Cardiac fibroblast (primary cell): ENCODE measurements at places on chromosomes 6 and 20.

DNA sequence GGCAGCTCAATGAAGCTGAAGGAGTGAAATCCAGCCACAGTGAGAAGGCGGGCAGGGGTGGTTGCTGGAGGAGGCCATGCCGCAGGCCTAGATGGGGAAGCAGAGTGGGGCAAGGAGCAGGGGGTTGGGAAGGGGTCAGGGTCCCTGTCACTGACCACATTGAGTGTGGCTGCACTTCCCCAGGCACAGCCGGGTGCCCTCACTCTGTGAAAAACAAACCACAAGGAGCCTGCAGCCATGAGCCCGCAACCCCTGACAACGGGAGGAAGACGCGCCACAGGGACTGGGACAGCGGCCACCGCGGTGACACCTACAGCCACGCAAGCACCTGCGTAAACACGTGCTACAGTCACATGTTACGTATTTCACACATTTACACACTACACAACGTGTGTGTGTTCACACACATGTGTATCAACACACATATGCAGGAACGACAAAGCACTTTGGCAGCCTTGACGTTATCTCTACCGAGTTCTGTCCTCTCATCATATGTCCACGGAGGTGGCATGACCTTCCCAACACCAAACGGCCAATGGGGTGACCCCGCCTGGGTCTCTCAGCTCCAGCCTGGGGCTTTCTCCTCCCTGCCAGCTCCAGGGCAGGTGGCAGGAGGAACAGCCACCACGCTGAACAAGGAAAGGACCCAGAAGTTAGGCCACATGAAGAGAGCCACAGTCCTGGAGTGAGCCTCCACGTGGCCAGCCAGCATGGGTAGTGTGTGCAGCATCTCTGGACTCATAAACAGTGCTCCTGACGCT lies 137.6 kb upstream of the RPS6KA2 start:
- no peak for DNase-seq

DNA sequence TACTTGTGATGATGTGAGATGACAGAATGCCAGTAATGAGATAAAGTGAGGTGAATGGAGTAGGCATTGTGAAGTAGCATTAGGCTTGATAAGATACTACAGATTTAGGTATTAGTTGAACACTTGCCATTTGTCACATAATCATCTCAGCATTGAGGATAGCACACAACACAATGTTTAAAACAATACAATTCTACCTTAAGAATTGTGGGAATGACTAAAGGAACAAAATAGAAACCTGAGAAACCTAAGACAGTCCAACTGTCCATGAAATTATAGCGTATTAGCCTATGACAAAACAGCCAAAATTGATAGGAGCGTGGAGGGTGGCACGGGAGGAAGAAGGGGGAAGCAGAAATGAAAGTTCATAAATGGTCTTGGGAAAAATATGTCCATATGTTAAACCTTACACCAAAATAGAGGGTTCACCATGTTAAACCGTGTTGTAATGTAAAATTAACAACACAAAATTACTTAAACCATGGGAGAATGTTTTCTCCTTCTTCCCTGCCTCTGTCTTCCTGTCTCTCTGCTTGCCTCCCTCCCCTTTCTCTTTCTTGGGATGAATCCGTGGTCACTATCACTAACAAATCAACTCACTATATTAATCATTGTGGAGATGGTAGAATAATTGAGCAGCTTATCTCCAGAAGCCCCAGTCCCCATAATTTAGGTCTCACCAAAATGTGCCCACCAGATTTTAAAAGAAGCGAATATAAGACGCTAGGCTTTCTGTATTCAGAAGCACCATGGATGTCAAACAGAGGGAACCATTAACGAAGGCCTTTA lies 33.0 kb upstream of the HFE start:
- DNase-seq, result peak; percentile 41

DNA sequence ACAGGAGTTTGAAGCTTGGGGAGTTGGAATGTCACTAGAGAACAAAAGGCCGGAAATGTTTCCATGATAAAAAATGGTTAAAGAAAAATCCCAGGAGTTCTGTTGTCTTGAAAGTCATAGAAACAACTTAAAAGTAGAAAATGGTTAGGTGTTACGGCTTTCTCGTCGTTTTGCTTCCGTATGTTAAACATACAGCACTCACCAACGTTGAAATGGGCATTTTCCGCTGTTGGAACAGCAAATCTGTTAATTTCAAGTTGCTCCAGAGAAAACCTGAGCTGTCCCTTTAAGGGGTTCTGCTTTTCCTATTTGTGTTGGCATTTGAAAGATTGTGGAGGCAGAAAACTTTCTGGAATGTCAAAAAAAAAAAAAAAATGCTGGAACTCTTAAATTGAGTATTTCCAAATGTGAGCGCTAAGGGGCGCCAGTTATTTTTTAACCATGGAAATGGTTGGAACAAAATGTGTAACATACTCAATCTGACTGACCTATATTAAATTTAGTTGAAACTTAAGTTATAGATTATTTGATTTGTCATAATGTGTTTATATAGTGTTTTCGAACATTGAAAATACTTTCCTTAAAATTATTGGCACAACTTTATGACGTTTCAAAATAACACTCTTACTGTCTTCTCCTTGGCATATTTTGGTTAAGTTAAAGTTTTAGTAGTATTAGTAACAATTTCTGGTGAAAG lies 2.2 kb downstream of the QKI start:
- DNase-seq, result peak; percentile 93

GRCh38 chr6:67393356-67393755 lies 1241.7 kb upstream of the ADGRB3 start:
- DNase-seq, result peak; percentile 70

DNA sequence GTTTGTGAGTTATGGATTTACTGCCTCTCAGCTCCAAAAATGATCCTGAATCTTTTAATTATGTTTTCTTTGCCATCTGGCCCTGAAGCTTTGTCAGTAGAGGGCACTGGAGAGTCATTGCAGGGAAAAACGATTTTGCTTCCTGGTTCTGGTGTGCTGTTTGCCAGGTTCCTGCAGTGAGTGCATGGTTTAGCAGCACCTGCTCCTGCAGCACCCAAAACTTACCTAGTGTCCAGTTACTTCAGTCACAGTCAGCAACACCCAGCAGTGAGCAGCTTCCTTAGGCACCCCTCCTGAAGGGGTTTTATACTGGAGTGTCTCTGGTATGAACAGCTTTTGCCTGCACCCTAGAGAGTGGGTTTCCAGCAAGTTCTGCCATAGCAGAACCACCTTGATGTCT lies 6.0 kb upstream of the TRIM26 start:
- DNase-seq, result peak; percentile 68

DNA sequence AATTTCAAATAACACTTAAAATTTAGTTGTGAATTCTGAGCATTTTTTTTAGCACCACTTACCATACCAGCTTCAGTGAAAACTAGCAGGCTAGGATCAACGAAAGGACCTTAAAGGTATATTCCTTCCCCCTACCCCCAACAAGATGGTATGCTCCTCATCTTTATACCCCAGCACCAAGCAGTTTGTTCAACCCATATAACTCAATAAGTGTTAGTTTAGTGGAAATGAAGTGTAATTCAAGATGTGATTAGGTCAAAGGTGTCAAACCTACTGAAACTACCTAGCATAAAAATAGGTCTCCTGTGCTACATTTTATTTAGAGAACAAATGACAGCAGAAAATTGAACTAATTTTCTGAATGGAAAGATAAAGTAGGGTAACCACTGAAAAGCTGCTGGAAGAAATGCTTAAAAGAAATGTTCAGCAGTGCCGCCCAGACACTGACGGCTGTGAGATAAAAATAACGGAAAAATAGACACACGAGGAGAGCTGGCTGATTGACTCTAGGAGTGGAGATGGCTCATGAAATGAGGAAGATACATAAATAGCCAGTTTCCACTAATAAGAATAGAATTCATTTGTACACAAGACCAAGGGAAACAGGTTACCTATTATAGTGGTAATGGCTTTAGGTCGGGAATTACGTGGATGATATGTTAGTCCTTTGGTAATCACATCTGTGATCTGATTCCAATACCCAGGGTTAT lies 94.8 kb downstream of the IPCEF1 start:
- no peak for DNase-seq

GRCh38 chr6:149961728-149962425 lies 1.9 kb upstream of the ULBP1 start:
- peak; percentile 15 for DNase-seq

DNA sequence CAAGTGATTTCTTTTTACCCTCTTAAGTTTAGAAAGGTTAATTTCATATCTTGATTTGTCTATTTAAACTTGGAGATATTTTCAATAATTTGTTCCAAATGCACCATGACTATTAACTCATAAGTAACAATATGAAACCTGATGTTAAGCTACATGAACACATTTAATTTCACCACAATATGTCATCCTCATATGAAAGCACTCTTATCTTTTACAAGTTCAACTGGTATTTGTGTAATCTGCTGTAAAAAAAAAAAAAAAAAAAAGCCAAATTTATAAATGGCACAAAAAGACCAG lies 110.4 kb downstream of the HFE start:
- DNase-seq, result no peak

GRCh38 chr6:32886681-32887383 lies 32.8 kb downstream of the PSMB9 start:
- DNase-seq, result peak; percentile 77

DNA sequence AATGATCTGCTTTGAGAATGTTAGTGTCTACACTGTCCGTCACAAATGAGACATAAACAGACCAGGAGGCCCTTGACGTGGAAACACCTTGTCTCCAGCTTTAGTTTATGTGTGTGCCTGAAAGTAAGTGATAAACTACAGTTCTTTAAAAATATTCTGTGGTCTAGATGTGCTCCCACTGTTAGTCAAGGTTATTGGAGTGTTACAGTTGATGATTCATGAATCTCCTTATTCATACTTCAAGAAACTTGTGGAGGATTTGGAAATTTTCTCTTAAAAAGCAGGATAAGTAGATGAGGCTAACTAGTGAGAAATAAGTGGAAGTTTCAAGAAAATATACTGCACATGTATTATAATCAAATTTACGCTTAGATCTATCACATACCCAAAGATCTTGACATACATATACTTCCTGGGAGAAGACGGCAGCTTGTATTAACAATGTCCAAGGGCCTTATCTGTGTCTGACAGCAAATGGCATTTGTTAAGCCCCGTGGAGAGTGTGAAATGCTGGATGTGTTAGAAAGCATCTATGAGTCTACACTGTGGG lies 90.5 kb upstream of the MBOAT1 start:
- no peak for DNase-seq

- no peak for DNase-seq
These were observed 1.3 kb upstream of the BLOC1S5 start for GRCh38 chr6:8065519-8065911.

- DNase-seq, result no peak
These were observed 25.7 kb upstream of the IRF4 start for GRCh38 chr6:365835-366234.

GRCh38 chr6:17935188-17936149 lies 52.0 kb downstream of the KIF13A start:
- no peak for DNase-seq

GRCh38 chr20:23132293-23132929 lies 46.3 kb upstream of the CD93 start:
- no peak for DNase-seq

DNA sequence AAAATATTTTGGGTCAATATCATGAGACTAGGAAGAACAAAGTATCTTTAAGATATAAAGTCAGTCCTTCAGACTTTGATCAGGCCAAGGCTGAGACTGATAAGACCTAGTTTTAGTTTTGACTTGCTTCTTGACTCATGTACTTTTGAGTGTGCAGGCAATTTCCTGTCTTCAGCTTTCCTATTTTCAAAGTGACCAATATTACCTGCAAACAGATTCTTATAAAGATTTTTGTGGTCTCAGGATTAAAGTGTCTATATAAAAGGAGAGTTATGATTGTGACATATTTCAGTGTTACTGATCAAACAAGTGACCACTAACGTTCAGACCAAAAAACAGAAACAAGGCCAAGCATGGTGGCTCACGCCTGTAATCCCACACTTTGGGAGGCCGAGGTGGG lies 36.0 kb upstream of the AKIRIN2 start:
- DNase-seq, result no peak

- DNase-seq, result no peak
These were observed 763.9 kb downstream of the HACE1 start for GRCh38 chr6:104095661-104096416.

GRCh38 chr20:2741463-2741862 lies 48.9 kb downstream of the EBF4 start:
- no peak for DNase-seq

DNA sequence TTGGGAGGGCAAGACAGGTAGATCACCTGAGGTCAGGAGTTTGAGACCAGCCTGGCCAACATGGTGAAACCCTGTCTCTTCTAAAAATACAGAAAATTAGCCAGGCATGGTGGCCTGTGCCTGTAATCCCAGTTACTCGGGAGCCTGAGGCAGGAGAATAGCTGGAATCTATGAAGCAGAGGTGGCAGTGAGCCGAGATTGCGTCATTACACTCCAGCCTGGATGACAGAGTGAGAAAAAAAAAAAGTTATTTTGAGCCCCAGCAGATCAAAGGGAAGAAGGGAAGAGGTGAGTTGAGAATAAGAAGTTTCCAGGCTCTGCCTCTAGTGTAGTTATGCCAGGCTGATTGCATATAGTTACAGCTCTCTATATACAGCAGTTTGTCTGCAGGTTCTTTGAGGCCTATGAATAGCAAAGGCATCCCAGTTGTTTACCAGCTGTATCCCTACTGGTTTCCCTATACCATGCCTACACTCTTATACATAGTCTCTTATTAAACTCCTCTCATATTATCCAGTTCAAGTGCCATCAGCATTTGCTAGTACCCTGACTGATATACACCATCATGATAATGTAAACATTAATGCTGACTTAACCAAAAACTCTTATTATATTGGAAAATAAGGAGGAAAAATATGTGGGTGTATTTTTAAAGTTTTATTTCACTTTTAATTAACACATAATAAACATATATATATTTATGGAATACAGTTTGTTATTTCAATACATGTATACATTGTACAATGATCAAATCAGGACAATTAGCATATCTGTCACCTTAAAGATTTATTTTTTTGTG lies 823.6 kb upstream of the ADGRB3 start:
- DNase-seq, result no peak

GRCh38 chr6:3669916-3670315 lies 81.6 kb downstream of the PXDC1 start:
- DNase-seq, result no peak

DNA sequence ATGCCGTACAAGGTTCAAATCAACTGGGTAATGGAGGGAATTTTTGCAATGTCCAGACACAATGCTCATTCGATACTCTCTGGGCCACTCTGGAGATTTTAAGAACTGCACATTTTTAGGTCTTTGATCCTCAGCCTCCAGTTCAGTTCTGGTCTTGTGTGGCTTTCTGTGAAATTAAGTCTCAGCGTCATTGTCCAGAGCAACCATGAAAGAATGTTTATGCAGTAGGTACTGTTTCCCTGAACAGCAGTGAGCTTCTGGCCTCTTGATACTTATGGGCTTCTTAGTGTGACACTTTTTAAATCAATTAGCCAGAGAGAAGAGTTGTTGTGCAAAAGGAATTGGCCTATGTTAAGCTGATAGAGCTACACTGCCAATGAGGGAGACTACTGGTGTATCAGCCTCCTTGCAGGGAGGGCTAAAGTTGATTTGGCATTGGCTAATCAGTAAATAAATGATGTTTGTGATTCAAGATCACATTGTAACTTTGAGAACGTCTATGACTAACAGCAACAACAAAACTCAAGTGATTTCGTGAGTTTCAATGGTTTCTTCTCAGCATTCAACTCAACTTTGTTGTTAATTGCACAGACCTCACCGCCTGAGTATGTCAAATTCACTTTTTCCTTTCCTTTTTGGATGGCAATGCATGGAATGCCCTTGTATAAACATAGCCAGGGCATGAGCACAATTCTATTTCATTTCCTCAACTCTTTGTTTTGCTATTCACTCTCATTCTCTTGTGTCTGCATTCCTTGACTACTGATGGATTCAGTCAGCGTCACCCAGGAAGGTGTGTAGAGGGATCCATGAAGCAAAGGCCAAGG lies 85.1 kb downstream of the GJA1 start:
- peak; percentile 66 for DNase-seq

GRCh38 chr6:47298475-47298874 lies 11.2 kb downstream of the TNFRSF21 start:
- DNase-seq, result no peak
